ENCODE measurements at places on chromosomes 5 and 9.
A peak's percentile ranks its signal among the peaks of the same experiment; 100 is the strongest.

DNA sequence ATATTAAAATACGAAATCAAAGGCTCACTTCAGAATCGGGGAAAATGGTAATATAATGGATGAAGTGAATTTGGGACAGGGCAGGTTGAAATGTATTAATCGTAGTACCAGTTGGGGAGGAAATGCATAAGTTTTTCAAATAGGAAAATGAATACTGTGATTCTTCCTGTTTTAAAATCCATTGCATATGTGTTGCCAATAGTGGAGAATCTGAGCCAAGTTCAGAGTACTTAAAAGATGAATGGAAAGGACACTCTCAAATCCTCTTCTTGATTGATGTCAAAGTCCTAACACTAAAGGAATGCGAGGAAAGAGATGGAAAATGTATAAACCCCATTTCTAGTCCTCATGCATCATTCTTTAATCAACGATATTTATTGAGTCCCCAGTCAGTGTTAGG lies 160.9 kb upstream of the CCNG1 start:
- DNase-seq, result no peak

GRCh38 chr5:68698025-68698940 lies 395.5 kb upstream of the SLC30A5 start:
- no peak for DNase-seq

DNA sequence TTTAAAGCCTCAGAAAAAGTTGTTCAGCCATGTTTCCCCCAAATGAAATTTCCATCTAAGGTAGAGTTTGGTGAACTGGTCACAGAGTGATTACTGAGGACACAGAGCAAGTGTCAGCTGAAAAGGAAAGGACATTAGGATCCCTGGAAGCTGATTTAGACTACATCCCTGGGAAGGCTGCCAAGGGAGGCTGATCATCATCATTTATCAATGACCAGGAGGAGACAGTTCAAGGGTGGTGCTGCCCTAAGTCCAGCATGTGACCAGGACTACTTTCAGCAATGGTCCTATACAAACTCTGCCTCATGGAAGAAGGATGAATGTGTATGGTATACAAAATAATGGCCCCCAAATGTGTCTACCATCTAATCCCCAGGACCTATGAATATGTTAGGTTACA lies 120.6 kb downstream of the PIK3R1 start:
- no peak for DNase-seq

GRCh38 chr9:81999806-82000205 lies 11.2 kb downstream of the SPATA31D1 start:
- DNase-seq, result no peak

GRCh38 chr5:120405923-120406322 lies 58.2 kb upstream of the PRR16 start:
- no peak for DNase-seq

- DNase-seq, result no peak
These were observed 50.7 kb downstream of the TMEM167A start for GRCh38 chr5:83026516-83026915.

DNA sequence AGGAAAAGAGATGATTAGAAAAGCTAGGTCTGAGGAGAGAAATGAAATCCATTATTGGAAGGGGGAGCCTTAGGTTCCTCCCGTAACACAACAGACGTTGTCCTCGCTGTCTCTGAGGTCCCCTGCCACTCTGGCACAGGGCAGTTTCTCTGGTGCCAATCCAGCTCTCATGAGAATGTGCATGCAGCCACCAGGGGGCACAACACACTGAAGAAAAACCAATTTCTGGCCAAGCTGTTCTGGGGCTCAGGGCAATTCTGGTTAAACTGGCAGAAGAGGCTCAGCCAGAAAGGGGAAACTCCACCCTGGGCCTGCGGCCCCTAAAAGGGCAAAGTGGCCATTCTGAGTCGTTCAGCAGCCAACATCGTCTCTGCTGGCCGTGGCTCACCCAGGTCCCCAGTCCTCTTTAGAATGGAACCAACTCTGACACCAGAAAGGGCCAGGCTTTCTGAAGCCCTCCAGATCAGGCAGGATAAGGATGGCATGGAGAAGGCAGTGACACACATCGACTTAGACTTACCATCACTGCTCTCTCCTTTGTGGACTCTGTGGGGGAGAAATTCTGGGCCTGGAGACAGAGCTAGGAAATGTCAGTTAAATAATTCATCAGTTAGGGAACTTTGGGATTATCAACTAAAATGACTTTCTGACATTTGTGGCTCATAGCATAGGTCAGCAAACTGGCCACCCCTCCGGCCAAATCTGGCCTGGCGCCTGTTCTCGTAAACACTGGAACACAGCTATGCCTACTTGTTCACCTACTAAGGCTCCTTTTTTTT lies 58.5 kb upstream of the GOLPH3 start:
- peak; percentile 62 for DNase-seq

DNA sequence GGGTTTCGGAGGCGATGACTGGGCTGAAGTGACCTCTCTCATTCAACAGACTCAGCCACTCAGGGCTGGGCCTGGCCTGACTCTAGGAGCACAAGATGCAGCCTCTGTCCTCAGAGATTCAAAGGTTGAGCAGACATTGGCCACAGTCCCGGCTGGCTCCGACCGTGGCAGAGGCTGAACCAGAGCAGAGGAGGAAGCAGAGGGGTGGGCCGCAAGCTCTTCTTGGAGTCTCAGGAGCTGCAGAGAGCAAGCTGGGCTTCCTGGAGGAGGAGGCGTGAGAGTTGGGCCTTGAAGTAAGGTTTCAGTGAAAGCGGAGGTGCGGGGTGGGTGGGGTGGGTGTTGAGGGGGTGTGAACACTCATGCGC lies 37.6 kb downstream of the ALG2 start:
- DNase-seq, result no peak

GRCh38 chr5:58188262-58188651 lies 271.6 kb downstream of the PLK2 start:
- no peak for DNase-seq

- no peak for DNase-seq
These were observed 2.2 kb upstream of the SPTAN1 start for GRCh38 chr9:128550226-128550625.

DNA sequence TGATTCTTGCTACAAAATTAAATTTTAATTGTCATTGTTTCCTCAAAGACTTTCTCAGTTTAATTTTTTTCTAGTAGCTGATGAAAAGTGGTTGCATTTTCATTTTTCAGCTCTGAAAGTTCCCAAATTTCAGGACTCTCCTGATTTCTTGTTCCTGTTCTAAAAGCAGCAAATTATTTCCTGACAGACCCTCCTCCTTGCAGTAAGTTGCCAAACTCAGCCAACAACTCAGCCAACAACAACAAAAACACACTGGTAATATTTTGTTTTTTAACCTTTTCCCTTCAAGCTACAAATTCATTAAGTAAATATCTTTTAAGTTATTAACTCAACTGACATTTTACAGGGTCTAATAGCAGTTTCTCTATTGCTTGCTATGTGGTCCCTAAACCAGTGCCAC lies 487.8 kb upstream of the NUDT12 start:
- DNase-seq, result no peak

- DNase-seq, result no peak
These were observed 1.9 kb downstream of the GCNT4 start for GRCh38 chr5:75050415-75050814.

- DNase-seq, result no peak
These were observed 21.7 kb downstream of the CXXC5 start for GRCh38 chr5:139669662-139670368.

- no peak for DNase-seq
These were observed 60.1 kb downstream of the FAM174A start for GRCh38 chr5:100595152-100595811.

DNA sequence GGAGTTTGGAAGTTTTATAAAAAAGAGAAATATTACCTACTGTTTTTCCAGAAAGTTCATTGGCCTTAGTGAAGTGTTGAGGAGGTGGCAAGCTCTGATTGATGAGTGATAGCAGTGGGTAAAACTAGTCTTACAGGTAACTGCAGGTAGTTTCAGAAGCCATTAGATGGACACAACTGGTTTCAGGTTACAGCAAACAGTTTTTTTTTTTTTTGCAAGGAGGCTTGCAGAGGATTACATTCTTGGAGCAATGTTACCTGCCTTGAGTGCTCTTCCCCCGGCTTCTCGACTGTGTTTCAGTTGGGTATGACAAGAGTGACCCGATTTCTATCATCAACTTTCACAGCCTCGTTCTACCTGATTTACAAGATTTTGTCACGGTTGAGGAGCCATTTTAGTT lies 333.4 kb downstream of the YTHDC2 start:
- no peak for DNase-seq
